Mesenchymal stem cell (in vitro differentiated cells and primary cell): ENCODE measurements at places on chromosomes 3 and 15.

DNA sequence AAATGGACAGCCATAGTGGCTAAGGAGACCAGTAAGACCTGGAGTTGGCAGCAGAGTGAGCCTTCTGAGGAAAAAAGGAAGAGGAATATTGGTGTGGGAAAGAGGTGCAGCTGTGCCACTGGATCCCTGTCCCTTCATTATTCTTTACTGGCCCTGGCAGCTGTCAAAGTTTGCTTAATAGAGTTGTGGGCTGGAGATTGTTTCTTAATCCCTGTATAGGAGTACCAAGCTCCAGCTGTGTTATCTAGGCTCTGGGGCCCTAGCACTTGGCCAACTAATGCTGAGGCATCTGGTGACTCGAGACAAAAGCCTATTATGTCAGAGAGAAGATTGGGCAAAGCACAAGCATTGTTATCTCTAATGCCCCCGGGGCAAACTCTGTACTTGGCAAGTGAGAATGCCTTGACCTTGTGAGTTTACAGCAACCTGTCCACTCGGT is 61.4 kb downstream of the ZNF609 start:
- peak; percentile 51 for DNase-seq

- no peak for DNase-seq
Measured at GRCh38 chr3:148882288-148882687, 17.2 kb downstream of the CPA3 start.

GRCh38 chr3:16904423-16905417 is 20.0 kb downstream of the PLCL2 start:
- DNase-seq = no peak

GRCh38 chr3:76949033-76949432 is 90.9 kb upstream of the ROBO2 start:
- no peak for DNase-seq

- DNase-seq = no peak
Measured at GRCh38 chr3:52331091-52331490, 15.0 kb downstream of the DNAH1 start.

DNA sequence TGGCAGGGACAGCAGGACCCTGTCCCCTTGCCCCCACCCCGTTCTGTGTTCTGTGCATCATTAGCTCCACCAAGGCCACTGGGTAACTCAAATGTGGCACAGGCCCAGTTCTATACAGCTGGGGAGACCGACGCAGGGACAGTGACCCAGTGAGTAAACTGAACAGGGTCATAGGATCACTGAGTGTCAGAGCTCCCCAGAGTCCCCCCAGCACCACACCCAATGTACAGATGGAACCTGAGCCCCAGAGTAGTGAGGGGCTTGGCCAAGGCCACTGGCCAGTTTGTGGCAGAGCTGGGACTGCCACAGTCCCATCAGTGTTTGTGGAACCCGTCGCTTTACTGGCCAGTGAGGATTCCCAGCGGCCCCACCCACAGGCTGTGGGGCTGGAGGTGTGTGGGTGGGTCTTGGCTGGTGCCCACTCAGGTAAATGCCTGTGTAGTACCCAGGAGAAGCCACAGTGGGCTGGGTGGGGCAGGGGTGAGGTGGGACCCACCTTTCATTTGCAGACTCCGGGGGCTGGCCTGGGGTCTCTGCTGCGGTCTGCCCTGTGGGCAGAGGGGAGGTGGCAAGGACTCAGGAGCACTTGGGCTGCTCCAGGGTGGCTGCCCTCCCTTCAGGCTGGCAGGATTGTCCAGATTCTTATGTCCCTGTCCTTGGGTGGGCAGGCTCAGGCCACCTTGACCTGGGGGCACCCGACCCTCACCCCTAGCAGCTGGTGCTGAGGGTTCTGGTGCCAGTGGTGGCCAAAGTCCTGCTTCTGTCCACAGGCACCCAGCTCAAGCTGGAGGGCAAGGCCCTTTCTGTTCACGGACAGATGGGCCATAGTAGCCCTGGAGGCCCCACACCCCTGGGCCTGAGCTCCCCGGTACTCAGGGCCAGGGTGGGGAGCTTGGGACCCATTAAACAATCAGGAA is 11.6 kb upstream of the CLK3 start:
- no peak for DNase-seq

DNA sequence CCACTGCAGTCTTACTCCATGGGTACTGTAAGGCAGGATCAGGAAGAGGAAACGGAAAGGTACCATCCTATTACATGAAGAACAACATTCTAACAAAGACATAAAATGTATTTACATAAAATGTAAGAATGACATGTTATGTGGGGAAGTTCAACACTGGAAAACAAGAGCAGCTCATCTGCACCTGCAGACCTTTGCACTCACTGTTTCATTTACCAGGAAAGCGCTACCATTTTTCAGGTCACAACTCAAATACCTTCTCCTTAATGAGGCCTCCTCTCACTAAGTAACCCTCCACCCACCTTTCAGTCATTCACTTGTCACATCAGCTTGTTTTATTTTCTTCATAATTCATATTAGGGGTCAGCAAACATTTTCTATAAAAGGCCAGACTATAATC is 2.6 kb downstream of the TMCC1 start:
- DNase-seq = no peak

- no peak for DNase-seq
Measured at GRCh38 chr3:13561967-13562366, 13.0 kb downstream of the FBLN2 start.

- no peak for DNase-seq
Measured at GRCh38 chr3:27907929-27908328, 185.8 kb upstream of the EOMES start.

DNA sequence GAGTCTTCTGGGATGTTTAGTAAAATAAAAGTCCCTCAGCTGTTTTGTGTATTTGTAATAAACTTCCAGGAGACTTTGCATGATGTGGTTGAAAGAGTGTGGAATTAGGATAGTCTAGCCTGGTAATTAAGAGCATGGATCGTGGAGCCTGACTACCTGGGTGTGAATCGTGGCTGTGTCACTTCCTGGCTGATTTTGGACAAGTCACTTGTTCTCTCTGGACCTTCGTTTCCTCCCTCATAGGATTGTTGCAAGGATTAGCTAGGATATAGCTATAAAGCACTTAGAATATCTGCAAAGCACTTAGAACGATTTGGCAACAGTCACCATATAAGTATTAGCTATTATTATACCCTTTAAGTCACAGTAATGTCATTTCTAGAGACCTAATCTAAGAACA is 40.2 kb downstream of the SLMAP start:
- DNase-seq = peak; percentile 31

- no peak for DNase-seq
Measured at GRCh38 chr3:169907476-169907875, 3.9 kb upstream of the SAMD7 start.

- no peak for DNase-seq
Measured at GRCh38 chr3:104536715-104537114, 830.0 kb upstream of the ALCAM start.

GRCh38 chr3:187957582-187957981 is 196.4 kb upstream of the LPP start:
- DNase-seq = no peak

- no peak for DNase-seq
Measured at GRCh38 chr3:94137377-94137776, 74.5 kb downstream of the NSUN3 start.

DNA sequence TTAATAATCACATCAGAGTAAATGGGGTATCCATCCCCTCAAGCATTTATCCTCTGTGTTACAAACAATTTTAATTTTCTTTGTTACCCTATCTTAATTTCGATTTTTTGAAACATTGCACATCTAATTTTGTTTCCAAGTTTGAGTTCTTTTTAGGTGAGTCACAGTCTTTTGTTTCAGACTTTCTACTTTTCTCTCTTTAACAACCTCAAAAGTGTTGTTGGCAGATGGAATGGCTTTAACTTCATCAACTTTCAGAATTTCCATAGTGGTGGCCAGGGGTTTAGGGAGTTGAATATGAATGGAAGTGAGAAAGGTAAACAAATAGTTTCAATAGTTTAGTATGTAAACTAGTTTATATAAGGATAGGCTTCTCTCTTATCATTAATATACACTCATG is 223.0 kb upstream of the MLF1 start:
- DNase-seq = no peak

DNA sequence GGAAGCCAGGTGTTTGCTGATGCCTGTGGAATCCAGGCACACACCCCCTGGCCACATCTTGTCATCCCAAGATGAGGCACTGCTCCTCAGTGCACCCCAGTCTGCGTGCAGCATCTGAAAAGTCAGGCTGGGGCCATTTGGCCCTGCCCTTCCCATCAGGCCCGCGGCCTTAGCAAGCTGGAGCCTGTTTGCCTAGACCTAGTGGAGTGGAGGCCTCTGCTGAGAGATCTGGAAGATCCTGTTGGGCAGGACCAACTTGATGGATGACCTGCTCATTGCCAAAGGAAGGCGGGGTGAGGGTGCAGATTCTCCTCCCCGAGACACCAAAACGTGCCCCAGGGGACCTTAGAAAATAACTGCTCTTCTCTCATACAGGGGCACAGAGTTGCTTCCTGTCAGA is 220.2 kb downstream of the SHQ1 start:
- no peak for DNase-seq

GRCh38 chr15:34855893-34856292 is 60.5 kb upstream of the ACTC1 start:
- no peak for DNase-seq

GRCh38 chr3:71692139-71692538 is 33.1 kb downstream of the EIF4E3 start:
- no peak for DNase-seq

GRCh38 chr15:51348688-51349087 is 7.2 kb downstream of the GLDN start:
- no peak for DNase-seq

DNA sequence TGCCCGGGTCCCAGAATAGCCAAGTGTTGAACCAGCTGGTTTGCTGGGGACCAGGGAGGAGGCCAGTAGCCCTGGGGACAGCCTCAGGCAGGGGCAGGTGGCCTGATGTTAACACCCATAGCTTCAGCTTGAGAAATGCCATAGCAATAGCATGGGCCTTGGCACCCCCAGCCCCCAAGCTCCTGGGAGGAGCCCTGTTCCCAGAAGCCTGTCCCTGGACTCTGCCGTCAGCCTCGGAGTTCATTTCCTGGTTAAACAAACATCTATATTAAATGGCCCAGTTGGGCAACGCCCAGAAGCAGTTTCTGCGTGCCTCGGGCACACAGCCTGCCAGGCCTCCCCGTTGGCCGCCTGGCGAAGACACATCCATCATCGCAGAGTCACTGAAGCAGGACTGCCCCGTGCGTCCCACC is 58.2 kb downstream of the FGD5 start:
- no peak for DNase-seq

DNA sequence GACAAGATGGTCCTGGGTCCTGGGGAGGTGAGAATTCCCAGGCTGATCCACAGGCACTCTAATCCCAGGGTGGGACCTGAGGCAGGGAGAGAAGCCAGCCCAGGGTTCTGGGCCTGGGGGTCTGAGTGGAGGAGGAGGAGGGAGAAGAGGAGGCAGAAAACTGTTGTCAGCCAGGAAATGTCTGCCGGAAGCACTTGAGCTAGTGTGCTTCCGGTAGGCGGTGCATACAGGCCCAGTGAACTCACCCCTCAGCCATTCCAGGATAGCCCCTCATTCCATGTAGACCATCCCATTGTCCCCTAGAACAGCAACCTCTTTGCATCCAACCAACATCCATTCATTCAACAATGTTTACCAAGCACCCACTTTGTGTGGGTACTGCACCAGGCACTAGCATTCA is 47.9 kb upstream of the LCTL start:
- DNase-seq = no peak

GRCh38 chr15:52208306-52208946 is 17.2 kb upstream of the GNB5 start:
- DNase-seq = peak; percentile 72

DNA sequence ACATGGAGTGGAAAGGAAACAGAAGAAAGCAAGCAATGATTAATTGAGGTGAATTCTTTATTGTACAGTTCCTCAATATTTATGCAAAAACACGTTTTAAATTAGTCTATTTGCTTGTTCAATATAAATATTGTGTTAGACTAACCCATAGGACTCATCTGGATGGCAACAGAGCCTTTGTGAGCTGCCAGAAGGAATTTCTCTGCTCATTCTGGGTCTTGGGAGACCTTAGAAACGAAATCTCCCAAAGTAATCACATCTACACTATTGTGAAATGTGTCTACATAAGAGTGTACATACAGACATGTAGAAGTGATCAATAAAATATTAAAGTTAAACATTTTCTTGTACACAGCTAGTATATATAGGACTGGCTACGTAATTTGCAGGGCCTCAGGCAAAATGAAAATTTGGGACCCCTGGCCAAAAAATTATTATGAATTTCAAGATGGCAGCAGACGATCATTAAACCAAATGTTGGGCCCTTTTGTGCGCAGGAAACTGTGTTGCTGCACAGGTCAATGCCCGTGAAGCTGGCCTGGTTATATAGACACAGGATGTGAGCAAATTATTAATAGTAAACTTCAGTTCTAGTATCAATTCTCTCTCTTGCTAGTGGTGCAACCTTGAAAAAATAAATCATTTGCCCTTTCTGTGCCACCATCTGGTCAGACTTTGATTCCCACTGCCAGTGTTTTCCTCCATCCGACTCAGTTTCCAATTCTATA is 83.3 kb downstream of the MINAR1 start:
- DNase-seq = no peak

- no peak for DNase-seq
Measured at GRCh38 chr15:80891006-80891405, 98.6 kb downstream of the MESD start.

DNA sequence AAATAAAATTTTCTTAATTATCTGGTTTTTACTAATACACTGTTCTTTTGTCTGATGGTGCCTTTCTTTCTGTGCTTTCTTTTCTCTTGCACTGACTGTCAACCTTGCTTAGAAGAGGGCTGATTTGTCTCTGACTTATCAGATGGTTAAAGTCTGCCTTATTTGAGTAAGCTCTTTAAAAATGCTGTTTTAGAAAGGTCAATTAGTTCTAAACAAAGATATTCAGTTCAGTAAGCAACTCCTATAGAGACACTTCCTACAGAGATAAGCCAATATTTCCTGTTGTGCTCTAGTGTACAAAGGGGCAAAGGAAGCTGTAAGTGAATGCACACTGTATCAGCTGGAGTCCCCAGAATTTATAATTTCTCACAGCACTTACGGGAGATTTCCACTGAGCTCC is 153.4 kb upstream of the TSPAN3 start:
- peak; percentile 33 for DNase-seq

- no peak for DNase-seq
Measured at GRCh38 chr3:48347500-48347899, 14.0 kb upstream of the SPINK8 start.

DNA sequence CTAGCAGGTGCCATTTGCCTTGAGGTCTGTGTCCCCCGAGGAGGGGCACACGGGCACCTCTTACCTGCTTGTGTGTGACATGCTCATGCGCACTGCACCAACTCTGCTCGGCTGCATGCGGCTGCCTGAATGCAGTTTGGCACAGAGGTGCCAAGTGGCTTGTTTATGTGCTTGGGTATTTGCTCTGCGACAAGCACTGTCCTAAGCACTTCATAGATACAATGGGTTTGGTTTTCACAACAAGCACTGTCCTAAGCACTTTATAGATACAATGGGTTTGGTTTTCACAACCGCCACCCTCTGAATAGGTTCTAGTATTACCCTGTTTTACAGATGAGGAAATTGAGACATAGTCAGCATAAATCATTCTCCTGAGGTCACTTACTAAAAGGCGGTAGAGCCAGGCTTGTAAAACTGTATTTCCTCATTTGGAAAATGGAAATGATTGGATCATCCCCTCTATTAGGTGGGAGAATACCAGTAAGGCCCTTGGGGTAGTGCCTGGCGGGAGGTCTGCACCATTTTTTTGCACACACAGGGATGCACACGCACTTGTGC is 487 bp downstream of the ITIH4 start:
- DNase-seq = no peak
